Activated B cell treated with CpG ODN at 0.5 μM for 24 hours (primary cell): ENCODE measurements at places on chromosomes 12 and 14.
A peak's percentile ranks its signal among the peaks of the same experiment; 100 is the strongest.

DNA sequence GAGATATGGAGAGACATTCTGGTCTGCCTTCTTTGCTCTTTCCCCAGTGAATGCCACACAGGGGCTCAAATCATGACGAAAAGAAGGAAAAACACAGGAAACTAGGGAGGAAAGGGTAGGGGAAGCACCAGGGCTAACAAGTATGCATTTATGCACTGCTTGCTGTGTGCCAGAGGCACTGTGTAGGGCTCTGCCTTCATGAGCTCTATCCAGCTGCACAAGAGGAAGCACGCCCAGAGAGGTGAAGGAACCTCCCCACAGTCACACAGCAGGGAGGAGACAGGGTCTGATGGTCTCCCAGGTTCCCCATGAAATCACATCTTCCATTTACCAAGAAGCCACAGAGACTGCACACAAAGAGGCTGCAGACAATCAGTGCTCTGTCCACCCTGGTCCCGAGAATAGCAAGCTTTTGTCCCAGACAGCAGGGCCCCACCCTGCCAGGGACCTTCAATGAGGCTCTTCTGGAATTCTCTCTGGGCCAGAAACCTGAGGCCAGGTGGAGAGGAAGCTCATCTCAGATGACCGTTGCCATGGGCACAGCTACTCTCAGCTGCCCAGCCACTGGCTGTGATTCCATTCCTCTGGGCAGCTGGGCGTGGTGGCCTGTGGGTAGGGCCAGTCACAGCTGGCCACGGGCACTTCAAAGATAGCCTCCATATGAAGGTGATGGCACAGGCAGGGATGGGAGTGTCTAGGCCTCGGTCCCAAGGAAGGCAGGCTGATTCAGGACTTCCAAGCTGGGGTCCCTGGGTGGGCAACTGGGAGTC lies 7.3 kb upstream of the TRPV4 start:
- DNase-seq = no peak

GRCh38 chr14:91649930-91650329 lies 82.0 kb downstream of the CATSPERB start:
- DNase-seq = no peak

DNA sequence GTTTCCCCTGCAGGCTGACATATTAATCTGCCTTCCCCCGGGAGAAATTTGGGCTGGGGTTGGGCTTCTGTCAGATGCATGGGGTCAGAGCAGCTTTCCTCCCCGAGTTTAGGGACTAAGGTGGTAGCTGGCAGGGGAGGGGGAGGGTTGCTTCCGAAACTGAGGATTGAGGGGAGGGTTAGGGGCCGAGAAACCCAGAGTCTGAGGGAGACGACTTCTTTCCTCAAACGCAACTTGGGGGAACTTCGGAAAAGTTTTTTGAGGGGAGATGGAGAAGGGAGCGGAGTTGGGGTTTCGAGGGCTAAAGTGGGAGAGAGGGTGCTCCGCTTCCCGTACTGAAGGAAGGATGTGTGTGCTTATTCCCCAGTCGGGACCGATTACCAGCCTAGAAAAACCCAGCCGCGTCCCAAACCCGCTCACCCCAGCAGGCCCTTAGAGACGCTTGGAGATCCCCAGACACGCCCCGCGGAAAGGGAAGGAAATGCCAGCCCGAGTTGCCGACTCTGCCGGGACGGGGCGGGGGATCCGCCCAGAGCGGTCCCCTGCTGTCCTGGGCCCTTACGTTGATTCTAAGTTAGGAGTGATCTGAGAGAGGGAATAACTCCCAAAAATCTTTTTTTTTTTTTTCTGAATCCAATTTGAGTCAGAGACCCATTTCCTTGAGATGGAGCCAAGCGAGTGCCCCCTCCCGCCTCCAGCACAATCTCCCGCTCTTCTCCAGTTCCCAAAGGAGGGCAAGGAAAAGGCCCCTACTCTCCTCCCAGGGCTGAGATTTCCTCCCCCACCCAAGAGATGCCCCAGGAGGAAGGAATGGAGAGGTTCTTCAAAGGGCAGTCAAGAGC lies 61.9 kb downstream of the SMUG1 start:
- peak; percentile 20 for DNase-seq

DNA sequence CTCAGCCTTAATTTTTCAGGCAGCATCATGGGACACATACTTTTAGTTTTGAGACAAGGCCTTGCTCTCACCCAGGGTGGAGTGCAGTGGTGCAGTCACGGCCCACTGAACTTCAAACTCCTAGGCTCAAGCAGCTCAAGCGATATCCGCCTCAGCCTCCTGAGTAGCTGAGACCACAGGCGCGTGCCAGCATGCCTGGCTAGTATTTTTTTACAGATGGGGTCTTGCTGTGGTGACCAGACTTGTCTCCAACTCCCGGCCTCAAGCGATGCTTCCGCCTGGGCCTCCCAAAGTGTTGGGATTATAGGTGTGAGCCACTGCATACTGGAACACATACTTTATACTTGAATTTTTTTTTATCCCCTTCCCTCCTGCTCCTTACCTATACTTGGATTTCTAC lies 2.8 kb downstream of the RDH5 start:
- DNase-seq = no peak

- no peak for DNase-seq
Observed at GRCh38 chr12:2393996-2394395, 341.2 kb downstream of the CACNA1C start.

DNA sequence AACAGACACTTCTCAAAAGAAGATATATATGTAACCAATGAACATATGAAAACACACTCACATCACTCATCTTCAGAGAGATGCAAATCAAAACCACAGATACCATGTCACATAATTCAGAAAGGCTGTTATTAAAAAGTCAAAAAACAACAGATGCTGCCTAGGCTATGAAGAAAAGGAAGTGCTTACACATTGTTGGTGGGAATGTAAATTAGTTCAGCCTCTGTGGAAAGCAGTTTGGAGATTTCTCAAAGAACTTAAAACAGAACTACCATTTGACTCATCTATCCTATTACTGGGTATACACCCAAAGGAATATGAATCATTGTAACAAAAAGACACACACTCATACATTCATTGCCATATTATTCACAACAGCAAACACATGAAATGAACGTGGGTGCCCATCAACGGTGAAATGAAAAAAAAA lies 35.1 kb downstream of the EIF2S3B start:
- no peak for DNase-seq

DNA sequence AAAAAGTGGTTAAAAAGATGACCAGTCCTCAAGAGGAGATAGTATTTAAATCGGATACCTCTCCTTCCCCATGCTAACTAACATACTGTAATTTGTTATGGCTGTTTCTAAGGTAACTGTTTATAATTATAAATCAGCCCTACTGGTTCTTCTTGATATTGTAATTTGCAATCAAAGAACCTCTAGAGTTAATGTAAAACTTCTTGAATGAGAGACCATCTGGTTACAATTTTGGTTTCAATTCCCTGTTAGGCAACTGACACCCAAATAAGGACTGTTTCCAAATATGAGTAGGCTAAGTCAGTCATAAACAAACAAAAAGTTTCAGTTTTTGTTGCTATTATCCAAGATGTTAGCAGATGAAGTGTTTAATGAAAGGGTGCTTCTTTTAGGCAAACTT lies 120.2 kb upstream of the DNM1L start:
- DNase-seq = no peak

DNA sequence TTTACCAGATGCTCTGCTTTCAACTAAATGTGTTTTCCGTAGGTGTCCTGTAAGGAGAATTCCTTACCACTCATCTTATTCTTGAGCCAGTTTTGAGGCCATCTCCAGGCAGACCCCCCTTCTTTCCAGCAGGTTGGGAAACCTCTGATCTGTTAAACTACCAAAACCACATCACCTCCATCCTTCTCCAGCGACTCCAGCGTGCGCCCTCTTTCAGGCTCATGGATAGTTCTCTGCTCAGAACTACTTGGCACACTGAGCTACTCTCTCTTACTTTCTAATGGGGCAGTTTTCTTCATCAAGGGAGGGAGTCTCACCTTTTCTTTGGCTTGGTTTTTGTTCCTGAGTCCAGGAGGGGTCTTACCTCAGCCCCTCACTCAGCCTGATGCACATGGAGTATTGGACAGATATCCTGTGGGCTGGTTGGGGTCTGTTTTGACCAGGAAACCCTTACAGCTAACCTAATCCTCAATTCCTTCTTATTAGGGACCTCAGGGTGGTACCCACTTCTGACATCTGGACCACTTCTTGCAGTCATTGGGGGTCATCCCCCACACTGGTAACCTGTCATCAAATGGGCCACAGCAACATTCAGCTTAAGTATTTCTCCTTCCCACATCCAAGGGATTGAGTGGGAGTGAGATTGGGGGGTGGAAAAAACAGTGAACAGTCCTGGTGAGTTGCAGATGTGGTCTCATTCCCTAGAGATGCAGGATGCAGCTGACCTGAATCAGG lies 5.2 kb downstream of the DHRS2 start:
- DNase-seq = no peak

DNA sequence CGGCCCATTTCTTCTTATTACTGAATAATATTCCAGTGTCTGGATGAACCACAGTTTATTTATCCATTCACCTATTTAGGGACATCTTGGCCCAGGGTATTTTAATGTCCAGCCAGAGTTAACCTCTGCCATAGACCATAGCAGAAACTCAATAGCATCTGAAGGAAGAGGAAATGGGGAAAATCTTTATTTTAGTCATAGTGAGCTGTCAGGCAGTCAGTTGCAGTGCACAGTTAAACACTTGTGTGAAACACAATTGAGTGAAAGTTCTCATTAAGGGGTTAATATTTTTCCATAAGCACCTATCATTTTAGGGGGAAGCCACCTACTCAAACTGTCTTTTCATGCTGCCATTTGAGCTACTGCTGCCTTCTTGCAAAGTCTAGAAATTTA lies 197.3 kb upstream of the PPFIA2 start:
- DNase-seq = no peak

DNA sequence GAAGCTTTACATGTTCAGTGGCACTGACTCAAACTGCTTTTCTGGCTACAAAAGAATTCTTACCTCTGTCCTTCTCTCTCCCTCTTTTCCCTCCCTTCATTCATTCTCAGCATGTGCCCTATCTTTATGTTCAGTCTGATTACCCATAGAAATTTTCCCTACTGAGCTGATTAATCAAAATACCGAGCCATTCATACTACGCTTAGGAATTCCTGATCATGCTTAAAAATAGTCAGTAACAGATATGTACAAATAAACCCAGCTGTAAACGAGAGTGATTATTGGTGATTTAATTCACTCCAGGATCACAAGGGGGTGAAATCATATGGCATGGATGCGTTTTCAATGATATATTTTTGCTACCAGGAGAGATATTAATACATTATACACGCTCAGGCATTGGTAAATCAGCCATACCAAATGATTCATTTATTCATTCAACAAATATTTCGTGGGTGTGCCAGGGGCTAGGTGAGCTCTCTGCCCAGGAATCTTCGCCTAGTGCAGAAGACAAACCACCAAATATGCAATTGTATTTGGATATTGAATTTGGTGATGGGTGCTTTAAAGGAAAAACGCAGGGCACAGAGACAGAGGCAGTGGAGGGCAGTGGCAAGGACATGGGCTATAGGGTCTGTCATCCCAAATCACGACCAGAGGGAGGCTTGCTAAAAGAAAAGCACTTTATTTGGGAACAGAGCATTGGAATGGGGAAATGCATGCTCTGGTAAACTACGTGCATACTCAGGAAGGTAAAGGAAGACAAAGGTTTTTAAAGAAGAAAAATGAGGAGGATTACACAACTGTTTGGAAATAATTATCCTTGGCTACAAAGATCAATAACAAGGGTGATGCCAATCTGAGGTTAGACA lies 13.9 kb upstream of the VRK1 start:
- DNase-seq = no peak

DNA sequence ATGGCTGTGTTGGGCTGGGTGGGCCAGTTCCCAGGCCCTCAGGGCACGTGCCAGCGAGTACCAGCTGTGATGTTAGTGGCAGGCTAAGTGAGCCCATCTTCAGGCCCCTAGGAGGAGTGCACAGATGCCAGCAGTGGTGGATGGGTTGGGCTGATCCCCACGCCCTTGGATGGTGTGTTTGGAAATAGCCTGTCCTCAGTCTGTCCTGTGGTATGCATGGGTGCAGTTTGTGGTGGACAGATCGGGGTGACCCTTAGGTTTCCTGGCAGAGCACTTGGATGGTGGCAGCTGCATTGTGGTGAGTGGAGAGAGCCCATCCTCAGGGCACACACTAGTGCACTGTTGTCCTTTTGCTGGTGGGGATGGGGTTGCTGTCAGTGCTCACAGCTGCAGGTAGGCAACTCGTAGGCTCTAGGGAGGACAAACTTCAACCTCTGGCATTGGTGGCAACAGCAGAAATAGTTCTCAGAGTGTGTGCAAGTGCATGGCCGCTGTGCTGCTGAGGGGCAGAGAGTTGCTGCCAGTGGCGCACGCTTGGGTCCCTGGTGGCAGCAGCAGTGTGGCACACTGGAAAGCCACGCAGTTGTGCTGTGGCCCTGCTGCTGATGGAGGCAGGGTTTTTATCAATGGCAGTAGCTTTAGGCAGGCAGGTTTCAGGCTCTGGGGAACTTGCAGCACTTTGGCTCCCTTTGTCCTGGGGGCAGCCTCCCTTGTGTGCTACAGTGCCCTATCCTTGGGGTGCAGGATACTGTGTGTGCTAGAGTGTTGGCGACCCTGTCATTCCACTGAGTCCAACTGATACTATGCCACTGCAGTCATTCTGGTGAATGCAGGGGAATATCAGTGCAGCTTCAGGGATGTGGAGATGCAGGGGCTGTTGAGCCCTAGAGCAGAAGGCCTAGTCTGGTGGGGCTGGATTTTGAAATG lies 65.5 kb downstream of the FBXO33 start:
- DNase-seq = no peak

GRCh38 chr12:123530668-123531067 lies 2.9 kb downstream of the RILPL1 start:
- DNase-seq = no peak

GRCh38 chr12:70660620-70661219 lies 23.5 kb upstream of the PTPRB start:
- DNase-seq = no peak

- no peak for DNase-seq
Observed at GRCh38 chr12:121628037-121628436, 1.7 kb downstream of the ORAI1 start.

- DNase-seq = no peak
Observed at GRCh38 chr14:93974833-93975232, 1.5 kb downstream of the ASB2 start.

- DNase-seq = no peak
Observed at GRCh38 chr14:35506927-35507326, 27.0 kb upstream of the INSM2 start.

- no peak for DNase-seq
Observed at GRCh38 chr14:104206281-104206904, 68.0 kb downstream of the KIF26A start.

DNA sequence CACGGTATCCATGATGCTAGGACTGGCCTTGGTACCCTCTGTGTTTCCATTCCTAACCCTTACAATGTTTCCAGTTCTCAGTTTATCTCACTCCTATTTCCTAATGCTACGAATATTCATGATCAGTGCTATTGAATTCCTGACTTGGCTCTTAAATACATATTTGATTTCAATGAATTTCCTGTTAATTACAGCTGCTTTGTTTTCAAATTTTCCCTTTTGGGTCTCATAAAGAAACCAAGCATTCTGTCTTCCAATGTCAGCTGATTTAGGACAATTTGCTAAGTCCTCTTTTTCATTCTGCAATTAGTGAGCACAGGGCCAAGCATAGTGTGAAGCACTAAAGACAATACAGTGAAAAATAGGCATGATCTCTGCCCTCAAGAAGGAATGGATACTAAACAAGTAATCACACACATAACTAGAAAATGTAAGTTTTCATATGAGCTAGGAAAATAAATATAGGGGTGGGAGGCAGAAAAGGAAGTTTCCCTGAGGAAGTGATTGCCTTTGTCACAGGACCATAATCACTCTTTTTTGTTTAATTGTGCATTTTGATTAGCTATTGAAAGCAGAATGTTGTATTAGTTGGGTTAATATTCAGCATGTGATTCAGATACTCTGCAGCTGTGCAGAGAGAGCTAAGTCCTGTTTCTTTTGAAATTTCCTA lies 88.5 kb downstream of the KCNC2 start:
- DNase-seq = no peak
